ENCODE measurements at places on chromosomes 5 and 9.

GRCh38 chr5:165393839-165394238 is 1888.4 kb downstream of the MAT2B start:
- DNase-seq = no peak

DNA sequence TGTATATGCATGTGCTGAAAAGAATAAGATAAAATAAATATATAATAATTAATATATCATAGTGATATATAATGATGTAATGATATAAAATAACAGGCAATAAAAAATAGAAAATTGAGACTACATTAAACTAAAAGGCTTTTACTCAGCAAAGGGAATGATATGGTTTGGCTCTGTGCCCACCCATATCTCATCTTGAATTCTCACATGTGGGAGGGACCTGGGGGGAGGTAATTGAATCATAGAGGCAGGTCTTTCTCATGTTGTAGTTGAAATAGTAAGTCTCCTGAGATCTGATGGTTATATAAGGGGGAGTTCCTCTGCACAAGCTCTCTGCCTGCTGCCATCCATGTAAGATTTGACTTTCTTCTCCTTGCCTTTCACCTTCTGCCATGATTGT is 1550.9 kb upstream of the CDH6 start:
- no peak for DNase-seq

DNA sequence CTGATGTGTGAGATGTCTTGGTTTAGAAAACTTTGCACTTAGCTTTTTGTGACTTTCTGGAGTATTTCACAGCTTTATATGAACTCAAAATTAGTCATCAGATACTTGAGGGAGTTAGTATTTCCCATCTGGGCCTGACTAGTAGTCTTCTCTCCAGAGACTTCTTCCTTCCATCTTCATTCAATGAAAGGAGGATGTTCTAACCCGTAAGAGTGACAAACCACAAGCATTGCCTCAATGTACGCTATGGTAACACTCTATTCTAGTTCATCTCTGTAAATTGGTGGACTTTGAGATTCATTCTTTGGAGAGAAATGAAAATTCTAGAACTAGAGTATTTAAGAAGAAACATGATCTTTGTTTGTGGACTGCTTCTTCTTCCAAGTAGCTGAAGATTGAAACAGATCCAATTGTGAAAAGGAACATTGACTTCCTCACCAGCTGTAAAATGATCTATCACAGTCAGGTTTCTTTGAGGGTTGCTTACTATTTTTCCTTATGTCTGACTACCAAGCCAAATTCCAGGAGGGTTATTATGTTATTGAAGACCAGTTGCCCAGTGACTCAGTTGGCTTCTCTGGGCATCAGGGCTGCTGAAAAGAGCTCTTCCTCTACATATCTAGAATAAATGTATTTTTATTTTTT is 157.6 kb downstream of the SLC12A2 start:
- DNase-seq = no peak

- DNase-seq = no peak
Observed at GRCh38 chr5:72653586-72653985, 146.4 kb upstream of the ZNF366 start.

DNA sequence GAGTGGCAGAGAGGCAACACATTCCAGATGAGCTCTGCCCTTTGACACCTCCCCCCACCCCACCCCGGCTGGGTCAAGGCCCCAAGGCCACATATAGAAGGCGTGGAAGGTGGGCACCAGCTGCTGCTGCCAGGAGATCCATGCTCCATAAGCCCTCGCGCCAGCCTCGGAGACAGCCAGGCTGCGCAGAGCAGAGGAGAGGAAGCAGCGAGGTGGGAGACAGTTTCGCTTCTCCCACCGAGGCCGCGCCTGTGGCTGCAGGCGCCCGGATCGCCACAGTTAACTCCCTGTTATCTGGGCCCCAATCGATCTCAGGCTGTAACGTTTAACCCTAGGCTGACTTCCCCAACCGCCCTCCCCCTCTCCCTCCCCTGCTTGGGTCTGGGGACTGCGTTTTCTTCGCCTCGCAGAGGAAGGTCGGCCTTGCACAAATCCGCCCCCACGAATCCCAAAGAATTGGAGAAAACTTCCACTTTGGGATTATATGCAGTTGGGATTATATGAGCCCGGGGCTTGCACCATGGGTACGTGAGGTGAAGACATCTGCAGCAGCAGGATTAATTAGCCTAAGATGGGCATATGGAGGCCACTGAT is 1.1 kb upstream of the CXXC5 start:
- no peak for DNase-seq

- peak; percentile 10 for DNase-seq
Observed at GRCh38 chr9:104961238-104961637, 33.3 kb upstream of the ABCA1 start.

DNA sequence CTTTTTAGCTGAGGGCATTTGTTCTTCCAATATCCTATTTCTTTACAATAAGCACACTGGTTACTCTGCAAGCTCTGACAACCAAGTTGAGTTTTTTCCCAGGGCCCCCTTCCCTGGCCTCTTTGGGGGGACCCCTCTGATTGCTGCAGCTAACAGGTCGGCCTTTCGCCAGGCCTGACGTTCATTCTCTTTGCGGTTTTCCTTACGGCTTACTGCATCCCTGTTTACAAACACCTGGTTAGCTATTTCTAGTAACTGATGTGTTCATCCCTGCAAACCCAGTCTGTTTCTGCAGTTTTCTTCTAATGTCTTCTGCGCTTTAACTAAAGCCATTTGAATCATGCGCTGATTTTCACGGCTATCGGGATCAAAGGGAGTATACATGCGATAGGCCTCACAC is 37.5 kb upstream of the PPP1R26 start:
- DNase-seq = no peak

- no peak for DNase-seq
Observed at GRCh38 chr9:87731321-87731720, 5.4 kb downstream of the CTSL start.

DNA sequence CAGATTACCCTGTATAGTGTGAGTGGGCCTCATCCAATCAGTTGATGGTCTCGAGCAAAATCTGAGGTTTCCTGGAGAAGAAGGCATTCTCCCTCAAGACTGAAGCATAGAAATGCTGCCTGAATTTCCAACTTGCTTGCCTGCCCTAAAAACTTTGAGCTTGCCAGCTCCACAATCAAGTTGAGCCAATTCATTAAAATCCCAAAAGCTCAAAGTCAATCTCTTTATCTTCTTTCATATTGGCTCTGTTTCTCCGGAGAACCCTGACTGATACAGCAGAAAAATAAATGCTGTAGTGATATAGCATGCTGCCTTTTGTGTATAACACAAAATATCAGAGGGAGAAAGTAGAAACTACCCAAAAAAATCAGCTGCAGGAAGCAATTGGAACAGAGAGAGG is 72.5 kb upstream of the NMUR2 start:
- DNase-seq = no peak

- no peak for DNase-seq
Observed at GRCh38 chr5:1897816-1898450, 15.2 kb upstream of the IRX4 start.

GRCh38 chr9:13500034-13500433 is 220.5 kb upstream of the MPDZ start:
- DNase-seq = no peak

- no peak for DNase-seq
Observed at GRCh38 chr9:34545497-34545896, 22.7 kb upstream of the ENHO start.

GRCh38 chr9:96450613-96451528 is 902 bp downstream of the HABP4 start:
- DNase-seq = peak; percentile 35

GRCh38 chr5:161219816-161220215 is 326.7 kb downstream of the GABRB2 start:
- DNase-seq = no peak

DNA sequence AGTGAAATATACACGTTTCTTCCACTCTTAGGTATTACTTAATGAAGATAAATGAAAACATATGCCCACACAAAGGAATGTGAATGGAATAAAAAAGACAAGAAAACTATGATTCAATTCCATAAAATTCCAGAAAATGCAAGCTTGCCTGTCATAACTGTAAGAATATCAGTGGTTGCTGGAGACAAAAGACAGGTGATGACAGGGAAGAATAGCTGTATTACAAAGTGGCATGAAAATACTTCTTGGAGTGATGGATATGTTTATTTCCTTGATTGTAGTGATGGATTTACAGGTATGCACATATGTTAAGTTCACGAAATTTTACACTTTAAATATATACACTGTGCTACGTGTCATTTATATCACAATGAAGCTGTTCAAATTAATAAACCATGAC is 553.3 kb downstream of the HTR1A start:
- DNase-seq = no peak

- no peak for DNase-seq
Observed at GRCh38 chr9:93699650-93700049, 123.3 kb downstream of the PHF2 start.

DNA sequence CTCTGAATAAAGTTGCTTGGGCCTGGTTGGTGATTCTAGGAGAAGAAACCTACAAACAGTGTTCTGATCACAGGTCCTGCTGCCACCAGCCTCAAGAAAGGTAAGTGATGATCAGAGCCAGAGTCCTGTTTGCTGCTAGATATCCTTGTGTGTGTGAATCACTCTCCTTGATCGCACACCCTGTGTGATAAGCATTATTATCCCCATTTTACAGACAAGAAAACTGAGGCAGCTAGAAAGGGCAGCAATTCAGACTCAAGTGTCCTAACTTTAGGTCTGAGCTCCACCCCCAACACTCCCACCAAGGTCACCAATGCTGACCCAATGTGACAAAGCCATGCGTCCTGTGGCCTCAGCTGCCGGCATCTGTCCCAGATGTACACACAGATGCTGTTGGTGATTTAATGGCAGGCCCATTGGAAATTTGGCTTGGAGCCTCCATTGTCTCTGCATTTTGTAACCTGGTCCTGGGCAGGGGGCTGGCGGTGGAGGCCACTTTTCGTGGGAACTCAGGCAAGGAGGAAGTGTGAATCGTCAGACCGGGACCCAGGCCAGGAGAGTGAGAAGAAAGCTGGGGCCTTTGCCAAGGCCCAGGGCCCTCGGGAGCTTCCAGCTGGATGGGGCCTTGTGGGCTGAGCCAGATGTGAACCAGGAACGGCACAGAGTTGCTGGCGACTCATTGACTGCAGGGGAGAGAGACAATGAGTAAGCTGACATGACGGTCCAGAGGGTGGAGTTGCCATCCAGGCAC is 29.8 kb upstream of the GGTA1 start:
- no peak for DNase-seq

DNA sequence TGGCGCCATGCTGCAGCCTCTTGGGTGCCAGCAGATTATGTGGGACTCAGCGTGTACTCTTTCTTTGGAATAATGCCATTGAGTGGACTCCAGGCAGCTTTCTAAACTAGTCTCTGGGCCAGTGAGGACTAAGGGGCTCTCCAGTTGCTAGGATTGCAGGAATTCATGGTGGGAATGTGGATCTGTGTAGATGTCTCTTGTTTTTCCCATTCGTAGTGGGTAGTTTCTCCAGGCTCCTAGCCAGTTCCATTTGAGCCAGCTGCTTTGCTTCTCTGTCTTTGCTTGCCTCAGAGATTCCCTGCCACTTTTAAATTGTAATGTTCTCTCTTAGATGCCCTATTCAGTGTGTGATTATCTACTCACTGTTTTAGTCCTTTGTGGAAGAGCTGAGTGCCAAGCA is 42.6 kb downstream of the SLF1 start:
- DNase-seq = no peak

DNA sequence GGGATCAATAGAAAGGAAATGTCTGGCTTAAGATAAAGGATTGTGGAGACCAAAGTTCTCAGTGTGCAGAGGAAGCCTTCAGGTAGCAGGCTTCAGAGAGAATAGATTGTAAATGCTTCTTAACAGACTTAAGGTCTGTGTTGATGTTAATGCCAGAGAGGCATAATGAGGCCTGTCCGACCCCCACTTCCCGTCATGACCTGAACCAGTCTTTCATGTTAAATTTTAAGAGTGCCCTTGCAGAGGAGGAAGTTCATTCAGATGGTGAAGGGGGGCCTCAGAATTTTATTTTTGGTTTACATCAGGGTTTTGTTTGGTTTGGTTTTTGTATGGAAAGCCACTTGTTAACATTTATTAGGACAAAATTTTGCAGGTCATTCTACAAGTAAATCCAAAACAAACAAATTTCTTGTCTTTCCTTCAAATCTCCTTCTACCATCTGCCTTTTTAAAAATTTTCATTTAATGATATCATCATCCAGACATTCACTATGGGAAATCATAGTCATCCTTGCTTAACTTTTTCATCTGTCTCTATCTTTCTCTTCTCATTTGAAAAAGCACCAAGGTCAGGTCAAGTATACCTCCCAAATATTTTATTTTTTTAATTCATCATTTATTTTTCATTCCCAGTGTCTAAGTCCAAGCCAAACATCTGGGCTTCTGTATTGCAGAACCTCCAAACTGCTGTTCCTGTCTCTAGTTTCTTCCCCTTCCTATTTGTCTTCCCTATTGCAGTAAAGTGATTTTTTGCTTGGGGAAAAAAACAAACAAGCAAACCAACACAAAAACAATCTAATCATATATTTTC is 6.9 kb upstream of the ABCA1 start:
- no peak for DNase-seq

GRCh38 chr9:111131211-111131610 is 92.9 kb upstream of the LPAR1 start:
- DNase-seq = no peak
